ENCODE measurements at places on chromosomes 6 and 20. TPM values are rescaled to one million over a fixed set of nuclear protein-coding genes. Genes with fewer than 3 reads are reported as not detected.

GFOD1 gene
- total RNA-seq: 35.3 TPM

EFCAB8 gene
- under 0.01 TPM for total RNA-seq

RWDD1 gene
- 13.0 TPM for total RNA-seq

WFDC10B gene
- not detected for total RNA-seq

SEL1L2 gene
- not detected for total RNA-seq

PSORS1C1 gene
- total RNA-seq: 8.1 TPM

MYH7B gene
- 0.16 TPM for total RNA-seq

RAB32 gene
- 70.1 TPM for total RNA-seq

EMILIN3 gene
- 0.06 TPM for total RNA-seq

ZSCAN12 gene
- 5.3 TPM for total RNA-seq

LPA gene
- total RNA-seq: not detected

GPX5 gene
- not detected for total RNA-seq

AFDN gene
- 295 TPM for total RNA-seq

All from bladder microvascular endothelial cell (primary cell).